Right ventricle myocardium inferior (tissue), 1 donor: ENCODE measurements at places on chromosomes 5 and 9. TPM values are rescaled to one million over a fixed set of nuclear protein-coding genes. Genes with fewer than 3 reads are reported as not detected.
A peak's percentile ranks its signal among the peaks of the same experiment; 100 is the strongest.

DNA sequence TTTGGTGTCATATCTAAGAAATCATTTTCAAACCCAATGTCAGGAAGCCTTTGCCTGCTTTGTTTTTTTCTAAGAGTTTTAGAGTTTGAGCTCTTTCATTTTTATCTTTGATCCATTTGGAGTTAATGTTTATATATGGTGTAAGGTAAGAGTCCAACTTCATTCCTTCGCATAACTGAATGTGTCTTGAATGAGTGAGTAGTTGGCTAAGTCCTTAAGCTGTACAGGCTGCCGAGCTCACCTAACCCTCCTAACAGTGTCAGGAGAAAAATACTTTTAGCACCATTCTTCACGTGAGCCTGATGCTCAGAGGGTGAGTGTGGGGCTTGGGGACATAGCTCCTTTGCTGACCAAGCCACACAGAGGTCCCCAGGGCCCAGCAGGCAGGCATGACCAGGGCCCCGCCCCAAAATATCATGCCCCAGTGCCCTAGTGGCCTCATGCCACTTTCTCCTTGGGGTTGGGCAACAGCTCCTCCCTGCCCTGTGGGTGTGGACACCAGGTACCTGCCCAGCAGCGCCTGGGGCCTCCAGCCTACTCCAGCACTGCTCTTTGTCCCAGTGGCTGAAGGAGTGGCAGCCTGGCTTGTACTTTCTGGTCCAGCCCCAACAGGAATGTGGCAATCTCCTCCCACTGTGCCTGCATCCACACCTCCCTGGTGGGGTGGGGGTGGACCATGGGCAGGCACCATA lies 17.2 kb downstream of the PPARGC1B start:
- DNase-seq = no peak

GRCh38 chr9:124695280-124695890 lies 75.7 kb downstream of the NR6A1 start:
- DNase-seq = peak; percentile 66

DNA sequence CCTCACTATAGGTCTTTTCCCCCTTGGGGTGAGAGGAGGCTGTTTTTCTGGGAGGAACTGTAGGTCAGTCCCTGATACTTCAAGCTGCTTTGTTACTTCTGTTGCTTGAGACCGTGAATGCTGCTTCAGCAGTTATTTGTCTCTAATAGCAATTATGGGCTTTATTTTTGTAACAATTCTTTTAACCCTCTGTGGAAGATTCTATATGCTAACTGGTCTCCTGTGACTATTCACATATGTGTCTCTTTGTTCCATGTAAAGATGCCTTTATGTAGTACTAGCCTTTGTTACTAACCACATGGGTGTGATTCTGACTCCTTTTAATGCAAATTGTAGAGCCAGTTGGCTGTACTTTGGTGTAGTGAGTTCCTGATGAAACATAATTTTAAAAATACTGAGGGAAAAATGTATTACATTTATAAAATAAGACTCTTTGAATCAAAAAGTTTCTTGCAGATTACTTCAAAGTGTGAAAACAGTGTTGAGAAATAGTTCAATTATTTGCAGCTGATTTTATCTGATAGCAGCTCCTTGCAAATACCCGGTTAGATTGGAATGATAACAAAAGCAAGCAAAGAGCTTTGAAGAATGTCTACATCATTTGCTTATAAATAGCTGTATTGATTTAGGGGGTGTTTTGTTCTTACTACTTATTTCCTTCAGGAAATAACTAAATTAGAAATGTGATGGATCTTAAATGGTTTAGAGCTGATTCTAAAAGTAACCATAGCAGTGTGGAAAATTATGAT lies 46.6 kb downstream of the ANGPTL2 start:
- DNase-seq = no peak

Gene SAXO1
- not detected for total RNA-seq
